ENCODE measurements at places on chromosomes 4 and X.

- no peak for DNase-seq
Observed at GRCh38 chrX:109274806-109275205, 207.1 kb downstream of the GUCY2F start.

GRCh38 chr4:80538276-80538926 lies 202.9 kb downstream of the CFAP299 start:
- no peak for DNase-seq

GRCh38 chr4:151029537-151029936 lies 14.5 kb upstream of the LRBA start:
- no peak for DNase-seq

- no peak for DNase-seq
Observed at GRCh38 chr4:825063-825970, 612 bp downstream of the CPLX1 start.

GRCh38 chr4:67871867-67872266 lies 11.9 kb downstream of the TMPRSS11D start:
- DNase-seq: peak; percentile 31

- no peak for DNase-seq
Observed at GRCh38 chr4:40937140-40937725, 187.5 kb downstream of the NSUN7 start.

DNA sequence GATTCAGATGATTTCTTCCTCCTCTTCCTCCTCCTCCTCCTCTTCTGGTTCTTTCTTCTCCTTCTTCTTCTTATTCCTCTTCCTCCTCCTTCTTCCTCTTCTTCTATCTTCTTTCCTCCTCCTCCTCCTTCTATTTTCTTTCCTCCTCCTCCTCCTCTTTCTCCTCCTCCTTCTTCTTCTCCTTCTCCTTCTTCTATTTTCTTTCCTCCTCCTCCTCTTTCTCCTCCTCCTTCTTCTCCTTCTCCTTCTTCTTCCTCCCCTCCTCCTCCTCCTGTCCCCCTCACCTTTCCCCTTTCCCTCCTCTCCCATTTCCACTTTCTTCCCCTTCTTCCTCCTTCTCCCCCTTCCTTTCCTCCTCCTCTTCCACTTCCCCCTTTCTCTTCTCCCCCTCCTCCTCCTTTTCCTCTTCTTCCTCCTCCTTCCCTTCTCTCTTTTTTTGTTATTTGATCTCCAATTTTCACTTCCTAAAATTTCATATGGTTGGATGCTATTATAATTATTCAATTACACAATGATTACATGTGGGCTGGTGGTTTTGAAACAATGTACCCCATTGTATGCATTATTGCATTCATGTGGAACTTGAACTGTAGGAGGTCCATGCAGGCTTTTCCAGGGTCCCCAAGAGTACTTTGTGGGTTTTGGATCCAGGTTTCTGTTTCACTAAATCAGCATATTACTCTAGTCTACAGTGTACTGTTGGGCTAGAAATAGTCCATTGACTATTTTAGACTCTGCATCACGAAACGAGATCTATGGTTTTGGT lies 68.1 kb downstream of the SORBS2 start:
- DNase-seq: no peak

- DNase-seq: peak; percentile 43
Observed at GRCh38 chr4:77308843-77309242, 151.8 kb downstream of the CCNG2 start.

DNA sequence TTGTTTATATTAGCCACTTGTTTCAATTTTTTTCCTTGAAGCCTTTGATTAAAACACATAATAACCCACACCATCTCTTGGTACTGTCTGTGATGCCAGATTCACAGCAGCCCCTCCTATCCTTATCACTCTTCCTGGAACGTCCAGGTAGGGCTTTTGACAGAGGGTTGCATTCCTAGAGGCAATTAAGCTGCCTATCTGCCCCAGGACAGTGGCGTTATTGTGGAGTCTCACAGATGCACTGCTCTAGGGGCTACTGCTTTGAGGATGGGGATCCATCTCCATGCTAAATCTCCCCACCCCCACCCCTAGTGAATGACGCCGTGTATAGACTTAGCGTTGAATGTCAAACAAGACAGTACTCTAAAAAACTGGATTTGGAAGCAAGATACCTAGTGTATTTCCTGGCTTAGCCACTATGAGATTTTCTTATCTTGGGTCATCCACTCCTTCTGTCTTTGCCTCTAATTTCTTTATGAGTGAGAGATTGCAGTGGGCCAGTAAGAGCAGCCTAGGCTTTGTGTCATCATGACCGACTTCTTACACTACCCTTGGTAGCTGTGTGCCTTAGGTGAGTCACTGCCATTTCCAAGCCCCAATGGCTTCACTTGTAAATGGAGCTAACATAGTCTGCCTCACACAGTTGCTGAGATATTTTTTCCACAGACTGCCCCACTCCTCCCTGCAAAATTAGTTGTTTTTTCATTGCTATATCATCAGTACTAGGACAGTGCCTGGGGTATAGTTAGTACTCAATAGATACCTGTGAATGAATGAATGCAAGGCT lies 90.9 kb downstream of the EGF start:
- no peak for DNase-seq

DNA sequence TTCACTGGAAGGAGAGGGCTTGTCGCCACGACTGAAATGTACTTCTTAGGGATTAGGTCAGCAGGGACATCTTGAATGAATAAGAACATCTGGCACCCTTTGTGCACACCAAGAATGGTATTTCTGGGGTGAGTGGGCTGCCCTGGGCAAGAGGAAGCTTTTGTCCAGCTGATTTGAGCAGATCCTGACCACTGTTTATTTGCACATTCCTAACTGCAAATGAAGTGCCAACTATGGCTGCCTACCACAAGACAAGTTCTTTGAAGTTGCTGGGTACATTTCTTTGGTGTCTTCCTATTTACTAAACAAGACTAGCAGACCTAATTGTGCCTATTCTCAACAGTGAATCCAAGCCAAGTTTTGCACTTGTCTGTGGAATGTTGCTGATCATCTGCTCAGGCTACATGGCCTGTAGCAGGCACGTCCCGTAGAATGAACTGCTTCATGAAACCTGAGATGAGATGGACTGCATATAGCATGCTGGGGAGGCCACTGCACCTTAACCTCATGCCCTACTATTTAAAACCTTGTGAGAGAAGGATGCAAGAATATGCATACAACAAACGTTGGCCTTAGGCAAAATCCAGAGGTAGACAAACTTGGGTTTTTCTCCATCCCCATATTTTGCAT lies 45.0 kb downstream of the PIR start:
- no peak for DNase-seq

DNA sequence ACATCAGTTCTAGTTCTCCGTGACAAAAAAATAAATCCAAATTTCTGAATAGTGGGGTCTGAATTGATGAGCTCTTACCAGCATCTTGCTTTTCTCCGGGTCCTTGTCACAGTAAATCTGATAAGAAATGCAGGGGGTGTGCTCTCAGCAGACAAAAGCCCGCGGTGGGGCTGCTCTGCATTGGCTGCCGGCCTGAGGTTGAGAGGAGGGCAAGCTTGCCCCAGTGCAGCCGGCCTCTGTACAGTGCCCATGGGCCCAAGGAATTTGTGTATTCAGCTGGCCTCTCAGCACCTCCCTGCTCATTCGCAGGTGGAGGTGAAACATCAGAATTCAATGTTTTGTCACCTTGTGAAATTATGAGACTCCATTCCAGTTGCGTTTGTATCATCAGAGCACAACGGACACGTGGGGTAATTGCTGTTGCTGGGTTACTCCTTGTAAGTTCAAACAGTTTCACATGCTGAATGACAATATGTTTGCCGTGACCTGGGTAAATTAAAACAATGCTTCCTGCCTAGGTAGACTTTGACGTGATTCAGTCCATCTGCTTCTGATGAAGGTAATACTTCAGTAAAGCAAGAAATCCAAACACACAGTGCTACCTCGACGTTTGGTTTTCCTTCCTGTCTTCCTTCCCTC lies 596.4 kb downstream of the MID1IP1 start:
- DNase-seq: no peak

DNA sequence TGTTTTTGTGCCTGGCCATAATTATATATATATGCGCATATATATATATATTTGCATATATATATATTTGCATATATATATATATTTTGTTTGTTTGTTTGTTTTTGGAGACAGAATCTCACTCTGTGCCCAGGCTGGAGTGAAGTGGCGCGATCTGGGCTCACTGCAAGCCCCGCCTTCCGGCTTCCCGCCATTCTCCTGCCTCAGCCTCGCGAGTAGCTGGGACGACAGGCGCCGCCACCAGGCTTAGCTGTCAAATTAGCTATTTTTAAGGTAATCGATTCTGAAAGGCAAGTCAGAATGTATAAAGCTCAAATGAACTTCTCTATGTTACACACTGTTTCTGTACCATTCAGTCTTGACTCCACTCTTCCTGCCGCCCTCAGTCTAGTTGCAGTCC lies 273.3 kb downstream of the TRIML1 start:
- DNase-seq: no peak

DNA sequence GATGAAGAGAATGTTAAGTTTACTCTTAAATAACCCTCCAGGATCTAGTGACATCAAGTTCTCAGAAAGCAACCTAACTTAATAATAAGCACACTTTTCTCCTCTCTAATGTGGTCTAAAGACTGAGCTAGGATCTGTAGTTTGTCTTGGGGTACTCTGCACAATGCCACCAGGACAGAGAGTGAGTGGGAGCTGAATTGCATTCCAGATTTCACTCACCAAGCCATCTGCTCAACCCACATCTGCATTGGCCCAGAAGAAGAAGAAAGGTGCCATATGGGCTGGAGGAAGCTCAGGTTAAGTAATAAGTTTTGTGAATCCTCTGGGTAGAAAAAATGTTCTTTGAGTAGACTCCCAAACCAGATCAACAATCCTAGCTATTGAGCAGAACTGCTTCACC lies 384.6 kb downstream of the PPP3CA start:
- DNase-seq: no peak

DNA sequence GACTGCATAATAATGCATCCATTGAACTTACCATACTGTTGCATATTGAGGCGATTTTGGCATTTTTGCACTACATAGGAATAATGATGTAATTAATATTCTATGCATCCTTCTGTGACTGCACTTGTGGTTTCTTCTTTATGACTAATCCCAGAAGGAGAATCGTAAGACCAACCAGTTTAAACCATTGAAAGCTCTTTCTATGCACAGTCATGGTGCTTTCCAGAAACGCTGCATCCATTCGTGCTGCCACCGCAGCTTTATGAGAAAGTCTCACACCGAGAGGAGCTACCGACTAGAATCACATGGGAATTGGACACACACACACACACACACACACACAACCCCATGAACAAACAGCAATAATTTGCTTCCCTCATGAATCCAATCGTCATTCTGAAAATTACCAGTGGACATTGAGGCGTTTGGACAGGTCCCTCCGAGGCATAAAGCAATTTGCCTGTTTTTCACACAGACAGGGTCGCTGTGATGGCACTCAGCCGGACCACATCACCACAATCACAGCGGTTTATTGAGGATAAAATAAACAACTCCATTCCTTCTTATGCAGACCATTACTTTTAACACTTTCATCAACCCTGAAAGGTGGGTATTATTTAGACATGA lies 64.2 kb downstream of the PACRGL start:
- DNase-seq: no peak

- DNase-seq: no peak
Observed at GRCh38 chr4:24934311-24934710, 21.5 kb upstream of the CCDC149 start.

DNA sequence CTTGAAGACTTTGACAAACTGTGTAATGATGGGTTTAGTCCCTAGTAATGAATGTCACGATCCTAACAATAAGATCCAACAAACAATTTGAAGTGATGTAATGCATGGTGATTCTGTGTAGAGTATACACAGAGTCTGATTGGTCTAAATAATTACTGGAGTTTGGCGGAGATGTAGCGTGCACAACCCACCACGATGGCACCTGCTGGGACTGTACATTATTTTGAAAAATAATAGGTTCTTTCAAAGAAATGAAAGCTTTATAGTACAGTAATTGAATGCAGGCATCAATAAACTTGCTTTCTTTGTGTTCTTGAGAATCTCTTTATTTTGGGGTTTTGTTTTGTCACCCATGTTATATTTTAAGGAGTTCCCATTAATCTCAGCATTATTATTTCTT lies 902.2 kb upstream of the PCDH7 start:
- DNase-seq: no peak

GRCh38 chr4:75042601-75043208 lies 109.8 kb downstream of the PARM1 start:
- no peak for DNase-seq

- DNase-seq: no peak
Observed at GRCh38 chr4:26288355-26288909, 32.4 kb upstream of the RBPJ start.

- DNase-seq: no peak
Observed at GRCh38 chrX:100294965-100295364, 115.1 kb downstream of the PCDH19 start.

DNA sequence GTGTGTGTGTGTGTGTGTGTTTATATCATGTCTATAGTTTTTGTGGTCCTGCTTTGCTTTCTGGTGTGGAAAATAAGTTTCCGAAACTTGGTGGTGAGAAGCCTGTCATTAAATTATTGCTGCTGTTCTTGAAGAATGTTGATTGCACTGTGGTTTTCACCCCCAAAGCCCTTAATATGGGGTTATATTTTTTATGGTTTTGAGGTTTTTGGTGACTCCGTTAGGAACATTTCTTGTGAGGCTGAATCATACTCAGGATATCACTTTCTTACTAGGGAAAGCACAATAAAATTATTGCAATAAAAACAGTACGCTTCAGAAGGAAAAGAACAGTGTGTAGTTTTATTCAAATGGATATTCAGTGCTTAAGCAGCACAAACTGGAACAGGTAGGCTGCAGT lies 539.1 kb upstream of the MAGEB18 start:
- no peak for DNase-seq

GRCh38 chrX:150569155-150569477 lies 695 bp downstream of the MTM1 start:
- DNase-seq: no peak

DNA sequence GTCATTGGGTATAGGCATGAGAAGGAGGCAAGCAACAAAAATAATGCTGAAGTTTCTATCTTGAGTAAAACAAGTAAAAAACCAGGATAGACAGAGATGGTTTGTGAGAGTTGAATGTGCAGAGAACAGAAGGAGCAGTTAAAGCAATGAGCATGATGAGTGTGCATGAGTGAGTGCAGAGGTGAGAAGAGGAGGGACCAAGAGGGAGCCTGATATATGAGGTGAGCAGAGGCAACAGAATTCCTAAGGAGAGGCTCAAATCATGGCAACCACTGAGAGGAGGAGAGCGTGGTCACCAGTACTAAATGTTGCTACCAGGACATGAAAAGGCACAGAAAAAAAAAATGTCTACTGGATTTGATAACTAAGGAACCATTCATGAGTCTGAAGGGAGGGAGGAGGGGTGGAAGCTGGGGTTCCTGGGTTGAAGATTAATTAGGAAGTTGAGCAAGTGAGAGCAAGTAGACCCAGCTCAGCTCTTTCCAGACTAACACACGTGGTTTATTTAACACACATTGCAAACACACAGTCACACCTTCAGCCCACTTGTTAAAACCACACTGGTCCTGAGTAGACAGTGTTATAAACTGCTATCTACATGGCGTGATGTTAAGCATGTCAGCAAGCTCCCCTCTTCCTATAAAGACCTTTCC lies 69.0 kb upstream of the IQCM start:
- DNase-seq: no peak

- DNase-seq: no peak
Observed at GRCh38 chr4:91226867-91227266, 1076.9 kb upstream of the GRID2 start.

- no peak for DNase-seq
Observed at GRCh38 chr4:125735102-125735501, 420.3 kb downstream of the FAT4 start.

Data from LNCaP clone FGC (cell line).